Stimulated activated CD4-positive, alpha-beta T cell treated with anti-CD3 and anti-CD28 coated beads, Interleukin-12 subunit alpha, Interleukin-12 subunit beta, amount 100 ng/mL, for 48 hours (primary cell): ENCODE measurements at places on chromosomes 1 and 21.

GRCh38 chr1:40588586-40588985 lies 57.1 kb downstream of the ZNF684 start:
- DNase-seq, result no peak

DNA sequence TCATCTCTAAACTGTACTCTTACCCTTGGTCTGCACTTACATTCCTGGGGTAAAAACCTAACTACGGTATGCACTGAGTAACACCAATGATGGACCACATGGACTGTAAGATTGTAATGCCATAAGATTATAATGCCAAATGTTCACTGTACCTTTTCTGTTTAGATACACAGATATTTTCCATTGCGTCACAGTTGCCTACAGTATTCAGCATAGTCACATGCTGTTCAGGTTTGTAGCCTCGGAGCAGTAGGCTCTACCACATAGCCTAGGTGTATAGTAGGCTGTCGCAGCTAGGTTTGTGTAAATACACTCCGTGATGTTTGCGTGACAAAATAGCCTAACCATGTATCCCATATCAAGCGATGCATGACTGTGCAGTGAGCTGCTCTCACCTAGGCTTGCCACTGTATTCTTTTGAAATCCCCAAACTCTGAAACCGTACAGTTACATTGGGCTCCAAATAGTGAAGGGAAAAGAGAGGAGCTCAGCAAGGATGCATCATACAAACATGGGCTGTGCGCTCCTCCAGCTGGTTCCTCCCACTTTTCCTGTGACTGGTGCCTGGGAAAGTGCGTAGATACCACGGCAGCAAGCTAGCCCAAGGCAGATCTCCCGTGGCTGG lies 35.2 kb downstream of the CFAP57 start:
- no peak for DNase-seq

DNA sequence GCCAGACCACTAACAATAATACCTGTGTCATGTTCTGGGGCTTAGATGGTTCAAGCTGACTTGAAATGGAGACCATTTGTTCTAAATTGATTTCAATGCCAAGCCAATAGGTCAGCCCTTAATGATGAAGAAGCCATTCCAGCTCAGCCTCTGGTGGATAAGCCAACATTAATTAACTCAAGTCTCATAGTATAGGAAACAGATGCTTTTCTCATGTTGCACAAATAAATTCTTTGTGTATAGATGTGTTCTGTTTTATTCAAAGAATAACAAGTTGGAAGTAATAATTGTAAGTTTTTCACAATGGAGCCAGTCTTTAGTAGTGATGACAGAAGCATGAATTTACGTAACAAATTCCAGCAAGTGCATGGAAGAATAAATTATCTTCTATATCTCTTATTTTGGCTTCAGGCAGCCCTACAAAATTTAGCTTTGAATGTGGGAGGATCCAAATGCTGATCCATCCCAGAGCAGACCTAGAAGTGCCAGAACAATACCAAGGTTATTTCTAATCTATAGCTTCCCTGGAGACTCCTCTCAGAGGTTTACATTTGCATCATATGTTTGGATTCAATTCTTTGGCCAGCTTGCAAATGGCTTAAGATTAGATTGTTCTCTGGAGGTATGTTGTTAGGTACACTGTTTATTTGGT lies 42.2 kb upstream of the C1orf105 start:
- no peak for DNase-seq

DNA sequence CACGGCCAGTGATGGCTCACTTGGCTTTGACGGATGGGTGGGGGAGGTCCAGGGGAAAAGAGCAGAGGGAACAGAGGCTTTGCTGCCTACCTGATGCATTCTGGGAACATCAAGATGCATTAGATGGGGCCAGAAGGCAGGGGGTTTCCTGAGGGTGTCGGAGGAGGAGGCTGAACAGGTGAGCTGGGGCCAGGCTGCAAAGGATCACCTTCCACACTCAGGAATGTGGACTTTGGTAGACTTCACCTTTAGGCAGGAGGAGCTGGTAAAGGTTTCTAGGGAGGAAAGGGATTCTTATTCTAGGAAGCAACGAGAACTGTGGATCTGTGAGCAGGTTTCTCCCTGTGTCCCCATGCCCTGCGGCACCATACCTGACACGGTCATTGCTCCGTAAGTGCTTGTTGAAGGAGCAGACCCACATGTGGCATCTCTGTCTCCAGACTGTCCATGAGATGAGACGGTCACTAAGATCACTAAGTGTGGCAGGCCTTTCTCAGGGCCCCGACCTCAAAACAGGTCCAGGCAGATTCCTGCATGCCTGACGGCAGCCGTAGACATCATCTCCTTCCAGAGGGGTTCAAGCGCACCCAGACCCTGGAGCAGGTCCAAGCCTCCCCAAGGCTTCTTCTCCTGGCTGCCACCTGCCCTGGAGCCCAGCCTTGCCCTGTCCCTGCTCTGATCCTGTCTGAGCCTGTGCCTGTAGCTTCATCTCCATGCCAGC lies 89.1 kb upstream of the SLC25A33 start:
- no peak for DNase-seq

DNA sequence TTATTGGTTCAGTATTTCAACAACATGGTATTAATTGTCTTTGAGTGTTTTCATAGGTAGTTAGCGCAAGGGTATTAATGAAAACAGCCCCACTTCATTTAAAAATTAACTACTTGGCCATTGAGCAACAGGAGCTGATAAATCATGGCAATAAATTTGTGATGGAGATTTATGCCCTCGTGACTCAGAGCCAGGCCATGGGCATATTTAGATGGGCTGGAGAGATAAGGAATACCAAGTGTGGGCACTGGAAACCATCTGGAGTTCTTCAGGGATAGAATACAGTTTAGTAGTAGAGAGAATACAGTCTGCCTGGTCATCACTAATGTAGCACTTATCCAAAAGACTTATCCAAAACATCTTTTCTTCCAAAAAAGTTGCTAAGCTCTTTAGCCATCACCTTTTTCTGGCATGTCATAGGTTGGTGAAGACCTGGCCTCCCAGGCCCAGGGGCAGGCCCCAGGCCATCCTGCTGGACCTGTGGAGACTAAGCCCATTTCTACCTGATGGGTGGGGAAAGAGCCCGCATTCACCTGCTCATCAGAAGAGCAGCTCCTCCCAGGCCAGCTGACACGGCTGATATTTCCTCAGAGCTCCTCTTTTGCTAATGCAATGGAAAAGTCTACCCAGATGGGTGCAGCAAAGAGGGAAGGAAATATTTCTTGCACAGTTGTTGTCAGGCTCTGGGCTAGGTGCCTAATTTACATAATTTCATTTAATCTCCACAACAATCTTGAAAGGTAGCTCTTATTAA lies 238.0 kb downstream of the TM2D1 start:
- DNase-seq, result no peak
